ENCODE measurements at places on chromosomes 16 and 17. TPM values are rescaled to one million over a fixed set of nuclear protein-coding genes. Genes with fewer than 3 reads are reported as not detected.

NTN3 gene
- 0.94 TPM for total RNA-seq

RRAD gene
- total RNA-seq, result not detected

SOX15 gene
- total RNA-seq, result 1.2 TPM

- no peak for DNase-seq
Observed at GRCh38 chr16:70416748-70417616, 21.9 kb downstream of the ST3GAL2 start.

DNA sequence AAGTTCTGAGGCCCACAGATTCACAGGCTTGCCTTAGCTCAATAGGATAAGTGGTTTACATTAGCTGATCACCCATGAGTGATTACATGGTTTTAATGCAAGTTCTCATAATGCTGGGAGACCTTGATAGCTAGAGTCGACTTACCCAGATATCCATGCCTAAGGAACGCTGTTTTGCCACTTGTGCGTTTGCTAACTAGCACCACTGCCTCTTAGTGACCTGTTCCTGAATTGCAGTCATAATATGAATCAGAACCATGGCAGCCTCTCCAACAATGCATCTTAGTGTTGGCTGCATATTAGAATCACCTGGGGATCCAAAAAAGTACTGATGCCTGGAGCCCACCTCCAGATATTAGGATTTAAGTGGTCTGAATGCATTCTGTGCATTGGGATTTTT, 251.1 kb upstream of the CDH5 start:
- DNase-seq, result peak; percentile 44

DNA sequence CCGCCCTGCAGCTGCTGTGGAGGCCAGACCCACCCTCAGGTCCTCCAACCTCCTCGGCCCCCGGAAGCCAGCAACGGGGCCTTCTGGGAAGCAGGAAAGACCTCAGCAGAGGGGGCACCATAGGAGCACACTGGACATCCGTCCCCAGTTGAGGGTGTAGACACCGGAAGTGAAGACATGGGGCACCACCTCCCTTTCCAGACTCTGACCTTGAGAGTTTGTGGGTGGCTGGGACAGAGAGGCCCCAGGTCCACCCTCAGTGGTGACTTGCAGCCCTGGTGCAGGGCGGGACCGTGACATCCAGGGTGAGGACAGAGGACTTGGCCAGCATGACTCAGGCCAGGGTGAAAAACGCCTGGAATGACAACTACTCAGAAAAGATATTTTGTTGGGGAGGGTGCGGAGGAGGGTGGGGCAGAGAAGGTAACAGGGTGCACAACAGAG, 19.9 kb downstream of the CEP295NL start:
- peak; percentile 47 for DNase-seq

GRCh38 chr16:19745286-19746010, 27.4 kb downstream of the IQCK start:
- no peak for DNase-seq

DNA sequence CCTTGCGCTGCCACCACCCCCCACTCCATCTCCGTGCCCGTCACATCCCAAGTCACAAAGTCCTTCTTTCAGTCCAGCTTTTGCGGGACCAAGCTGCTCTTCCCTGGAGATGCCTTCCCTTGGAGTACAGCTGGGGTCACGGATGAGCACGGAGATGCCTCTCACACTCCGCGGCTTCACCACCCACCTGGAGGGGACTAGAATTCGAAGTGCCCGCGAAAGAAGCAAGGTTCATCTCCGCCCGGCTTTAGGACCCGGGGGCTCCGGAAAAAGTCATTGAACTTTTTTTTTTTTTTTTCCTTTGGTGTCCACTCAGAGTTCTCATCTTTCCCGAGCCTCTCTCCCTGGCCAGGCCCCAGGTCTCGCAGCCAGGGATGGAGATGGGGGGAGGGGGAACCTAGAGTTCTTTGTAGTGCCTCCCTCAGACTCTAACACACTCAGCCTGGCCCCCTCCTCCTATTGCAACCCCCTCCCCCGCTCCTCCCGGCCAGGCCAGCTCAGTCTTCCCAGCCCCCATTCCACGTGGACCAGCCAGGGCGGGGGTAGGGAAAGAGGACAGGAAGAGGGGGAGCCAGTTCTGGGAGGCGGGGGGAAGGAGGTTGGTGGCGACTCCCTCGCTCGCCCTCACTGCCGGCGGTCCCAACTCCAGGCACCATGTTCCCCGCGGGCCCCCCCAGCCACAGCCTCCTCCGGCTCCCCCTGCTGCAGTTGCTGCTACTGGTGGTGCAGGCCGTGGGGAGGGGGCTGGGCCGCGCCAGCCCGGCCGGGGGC, at the start of gene FKBP10:
Gene FKBP10 (plus strand): TSS at position 624 of the 771 bp plus-strand sequence. CDS start 31 bp downstream, at position 655.
- DNase-seq, result peak; percentile 67

DNA sequence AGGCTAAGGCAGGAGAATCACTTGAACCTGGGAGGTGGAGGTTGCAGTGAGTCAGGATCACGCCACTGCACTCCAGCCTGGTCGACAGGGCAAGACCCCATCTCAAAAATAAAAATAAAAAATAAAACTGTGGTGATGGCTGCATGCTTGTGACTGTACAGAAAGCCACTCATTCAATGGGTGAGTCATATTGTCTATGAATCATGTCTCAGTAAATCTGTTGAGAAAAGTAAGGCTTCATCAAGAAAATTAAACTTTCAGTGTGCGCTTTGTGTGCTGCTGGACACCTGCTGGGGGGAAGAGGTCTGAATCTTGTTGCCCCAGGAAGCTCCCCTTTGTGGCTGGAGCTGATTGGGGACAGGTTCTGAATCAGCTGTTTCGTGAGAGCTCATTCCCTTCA, 11.3 kb downstream of the NUBP1 start:
- DNase-seq, result no peak

DNA sequence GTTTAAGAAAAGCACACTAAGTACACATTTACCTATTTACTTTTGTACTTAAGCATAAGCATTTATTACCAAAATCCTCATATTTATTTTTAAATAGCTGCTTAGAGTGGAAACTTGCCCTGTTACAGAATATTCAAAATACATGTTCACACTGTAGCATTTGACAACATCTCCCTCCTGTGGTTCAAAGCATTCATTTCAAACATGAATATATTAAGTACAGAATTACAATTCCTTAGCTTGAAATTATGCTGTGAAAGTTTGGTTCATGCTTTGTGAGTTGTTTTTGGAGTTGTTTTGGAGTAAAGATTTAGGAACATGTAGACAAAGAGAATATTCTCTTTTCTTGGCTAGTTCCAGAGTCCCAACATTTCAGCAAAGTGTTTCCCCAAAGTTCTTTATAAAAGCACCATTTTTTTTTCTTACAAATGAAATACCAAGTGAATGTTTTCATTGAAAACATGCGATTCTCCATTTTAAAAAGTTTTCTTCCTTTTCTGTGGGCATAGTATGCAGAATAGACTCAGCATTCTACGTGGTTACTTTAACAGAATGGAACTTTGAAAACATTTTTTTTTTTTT, 33.2 kb downstream of the TUBD1 start:
- peak; percentile 74 for DNase-seq

DNA sequence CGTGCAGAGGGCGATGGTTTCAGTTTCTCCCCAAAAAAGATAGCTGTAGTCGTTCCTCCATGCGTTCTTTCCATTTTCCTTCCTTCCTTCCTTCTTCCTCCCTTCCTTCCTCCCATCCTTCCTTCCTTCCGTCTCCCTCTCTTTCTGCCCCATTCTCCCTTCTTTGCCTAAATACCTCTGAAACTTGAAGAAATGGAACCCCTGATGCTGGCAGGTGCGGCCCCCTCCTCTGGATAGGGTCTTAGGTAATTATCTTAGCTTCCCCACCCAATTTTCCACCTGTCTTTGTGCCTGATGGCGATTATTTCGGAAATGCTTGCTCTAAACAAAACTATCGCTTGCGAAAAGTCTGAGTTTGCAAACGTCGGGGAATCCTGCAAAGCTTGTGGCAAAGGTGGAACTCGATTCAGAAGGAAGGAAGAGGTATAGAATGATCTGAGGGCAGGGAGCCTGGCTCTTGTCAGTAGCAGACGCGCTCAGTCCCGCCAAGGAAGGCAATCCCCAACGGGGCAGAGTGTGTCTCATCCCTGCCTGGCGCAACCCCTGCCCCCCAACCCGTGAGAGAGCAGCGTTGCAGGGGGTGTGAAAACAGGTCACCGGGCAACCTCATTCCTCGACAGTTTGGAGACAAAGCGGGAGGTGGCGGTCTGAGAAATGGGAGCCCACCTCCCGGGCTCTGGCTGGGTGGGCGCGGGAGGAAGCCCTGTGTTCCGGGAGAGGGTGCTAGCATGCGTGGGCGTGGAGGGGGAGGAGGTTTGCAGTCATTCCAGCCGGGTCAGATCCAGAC, 2.9 kb upstream of the CBX8 start:
- no peak for DNase-seq

DNA sequence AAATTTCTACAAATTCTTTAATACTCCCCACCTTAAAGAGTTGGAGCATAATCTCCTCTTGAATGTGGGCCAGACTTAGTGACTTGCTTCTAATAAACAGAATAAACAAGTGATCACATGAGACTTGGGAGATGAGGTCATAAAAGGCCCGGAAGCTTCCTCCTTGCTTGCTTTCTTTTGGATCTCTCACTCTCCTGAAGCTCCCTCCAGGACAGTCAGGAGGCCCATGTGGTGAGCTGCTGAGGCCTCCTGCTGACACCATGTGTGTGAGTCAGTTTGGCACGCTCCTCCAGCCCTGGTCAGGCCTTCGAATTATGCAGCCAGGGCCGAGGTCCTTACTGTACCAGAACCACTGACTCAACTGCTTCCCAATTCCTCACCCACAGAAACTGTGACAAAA, 53.2 kb downstream of the NDEL1 start:
- DNase-seq, result no peak

Data from Karpas-422 (cell line).